ENCODE measurements at places on chromosomes 13 and 19.

GRCh38 chr13:76917095-76917494 is 30.9 kb upstream of the KCTD12 start:
- no peak for DNase-seq

- no peak for DNase-seq
These were observed 734.3 kb upstream of the MIR17HG start for GRCh38 chr13:90613076-90613795.

DNA sequence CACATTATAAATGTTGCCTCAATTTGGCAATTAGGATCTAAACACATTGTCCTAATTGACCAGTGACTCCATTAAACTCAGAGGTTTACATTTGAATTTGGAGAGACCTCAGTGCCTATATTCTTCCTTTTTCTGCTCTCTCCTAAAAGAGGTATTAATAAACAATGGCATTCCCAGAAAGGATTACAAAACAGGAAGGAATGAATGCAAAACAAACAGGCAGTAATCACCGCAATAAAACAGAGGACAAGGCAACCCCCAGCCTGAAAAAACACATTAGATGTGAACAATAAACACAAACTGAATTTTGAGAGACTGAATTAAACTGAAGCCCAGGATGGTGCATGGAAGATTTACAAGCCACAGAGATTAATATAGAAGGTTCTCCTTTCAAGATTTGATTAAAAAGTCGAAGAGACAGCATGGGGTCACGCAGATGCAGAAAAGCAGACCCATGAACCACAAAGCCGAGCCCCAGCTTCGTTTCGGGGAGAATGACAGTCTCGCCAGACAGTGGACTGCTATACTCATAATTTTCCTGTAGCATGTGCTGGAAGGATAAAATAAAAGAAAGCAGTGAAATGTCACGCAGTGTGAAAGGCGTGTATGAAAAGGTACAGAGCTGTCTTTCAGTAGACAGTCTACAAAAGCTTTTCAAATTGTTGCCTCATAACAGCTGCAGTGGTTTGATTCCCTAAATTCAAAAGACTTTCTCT is 503.0 kb downstream of the LIG4 start:
- DNase-seq = no peak

GRCh38 chr13:104289400-104289799 is 1223.2 kb upstream of the SLC10A2 start:
- no peak for DNase-seq

GRCh38 chr13:65943708-65944107 is 1286.4 kb downstream of the PCDH9 start:
- no peak for DNase-seq

GRCh38 chr19:920051-920864 is 3.1 kb downstream of the KISS1R start:
- DNase-seq = peak; percentile 30

DNA sequence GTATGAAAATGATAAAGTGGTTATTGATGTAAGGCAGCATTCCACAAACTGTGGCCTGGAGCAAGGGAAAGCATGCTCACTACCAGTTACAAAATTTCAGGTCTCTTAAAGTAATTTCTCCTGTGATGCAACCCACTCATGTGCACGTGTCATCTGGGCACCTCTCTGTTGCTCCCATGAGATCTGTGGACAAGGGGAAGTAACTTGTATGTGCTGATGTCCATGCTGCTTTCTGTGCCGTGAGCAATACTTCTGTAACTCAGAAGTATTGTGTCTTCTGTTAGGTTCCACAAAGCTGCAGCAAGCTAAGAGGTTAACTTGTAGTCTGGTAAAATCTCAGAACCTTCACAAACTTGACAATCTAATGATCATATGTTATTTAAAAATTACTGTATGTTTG is 930.0 kb upstream of the SLITRK6 start:
- DNase-seq = no peak

DNA sequence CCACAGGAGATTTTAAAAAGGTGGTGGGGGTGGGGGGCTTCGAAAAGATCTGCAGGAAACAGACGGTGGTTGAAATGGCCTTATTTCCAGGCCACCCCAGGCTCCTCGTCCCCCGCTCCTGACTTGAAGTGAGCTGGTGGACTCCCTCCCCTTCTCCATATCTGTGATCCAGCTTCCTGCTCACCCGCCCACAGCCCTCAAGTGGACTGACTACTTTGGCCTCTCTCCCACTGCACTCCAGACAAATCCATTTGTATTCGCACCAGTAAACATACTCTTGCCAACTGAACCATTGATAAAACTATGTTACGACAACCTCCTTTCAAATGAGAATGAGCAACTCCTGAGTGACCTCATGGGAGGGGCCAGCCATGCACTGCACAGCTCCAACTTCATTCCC is 259.5 kb downstream of the COL4A1 start:
- DNase-seq = no peak

GRCh38 chr19:55116232-55116858 is 1.1 kb downstream of the PPP1R12C start:
- DNase-seq = peak; percentile 40

GRCh38 chr13:72677431-72677830 is 50.0 kb downstream of the MZT1 start:
- DNase-seq = no peak

GRCh38 chr19:31350033-31350692 is 927 bp upstream of the TSHZ3 start:
- DNase-seq = no peak

- peak; percentile 50 for DNase-seq
These were observed 18.8 kb downstream of the PDCD5 start for GRCh38 chr19:32599736-32600157.

- DNase-seq = no peak
These were observed 4.2 kb downstream of the FCHO1 start for GRCh38 chr19:17755443-17755890.

DNA sequence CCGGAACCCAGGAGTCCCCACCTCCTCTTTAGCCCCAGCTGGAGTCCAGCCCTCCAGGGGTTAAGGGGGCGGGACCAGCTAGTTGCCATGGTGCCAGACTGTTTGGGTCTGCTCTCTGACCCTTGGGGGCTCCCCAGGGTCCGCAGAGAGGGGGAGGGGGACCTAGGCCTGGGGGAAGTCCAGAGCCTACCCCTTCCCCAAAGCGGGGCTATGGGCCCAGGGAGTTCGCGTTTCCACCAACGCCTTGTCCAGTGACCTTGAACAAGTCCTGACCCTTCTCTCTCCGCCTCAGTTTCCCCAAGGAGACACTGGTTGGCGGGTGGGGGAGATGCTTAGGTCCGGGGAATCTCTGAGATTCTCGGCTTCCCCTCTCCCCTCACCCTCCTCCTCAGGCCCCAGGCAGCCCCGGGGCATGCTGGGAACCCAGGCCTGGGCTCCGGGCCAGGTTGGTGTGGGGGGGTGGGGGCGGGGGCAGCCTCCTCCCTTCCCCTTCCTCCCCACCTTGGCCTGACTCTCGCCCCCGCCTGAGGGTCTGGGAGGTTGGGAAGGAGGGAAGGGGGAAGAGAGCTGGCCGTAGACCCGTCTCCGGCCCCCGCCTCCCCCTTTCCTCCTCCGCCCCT is 2.6 kb upstream of the SPACA6 start:
- no peak for DNase-seq

- no peak for DNase-seq
These were observed at the start of gene PLIN4 for GRCh38 chr19:4518345-4519171. Gene PLIN4 (minus strand): TSS chr19:4518486. CDS start chr19:4518272, 214 bp downstream.

All from immature natural killer cell (primary cell).